ENCODE measurements at places on chromosomes 12 and 14.

- no peak for DNase-seq
Observed at GRCh38 chr14:97902630-97903029, 1105.4 kb downstream of the VRK1 start.

GRCh38 chr12:54394281-54394719 lies 9.8 kb upstream of the ZNF385A start:
- DNase-seq, result peak; percentile 76

DNA sequence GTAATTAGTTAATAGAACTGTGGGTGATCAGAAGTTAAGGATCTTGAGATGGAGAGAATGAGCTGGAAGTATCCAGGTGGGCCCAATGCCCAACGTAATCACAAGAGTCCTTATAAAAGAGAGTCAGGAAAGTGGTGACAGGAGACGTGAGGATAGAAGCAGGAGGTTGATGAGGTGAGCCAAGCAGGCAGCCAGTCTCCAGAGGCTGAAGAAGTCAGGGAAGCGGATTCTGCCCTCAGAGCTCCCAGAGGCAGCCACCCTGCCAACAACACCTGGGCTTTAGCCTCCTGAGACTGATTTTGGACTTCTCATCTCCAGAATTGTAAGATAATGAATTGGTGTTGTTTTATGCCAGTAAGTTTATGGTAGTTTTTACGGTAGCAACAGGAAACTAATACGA lies 10.1 kb upstream of the SAV1 start:
- DNase-seq, result no peak

DNA sequence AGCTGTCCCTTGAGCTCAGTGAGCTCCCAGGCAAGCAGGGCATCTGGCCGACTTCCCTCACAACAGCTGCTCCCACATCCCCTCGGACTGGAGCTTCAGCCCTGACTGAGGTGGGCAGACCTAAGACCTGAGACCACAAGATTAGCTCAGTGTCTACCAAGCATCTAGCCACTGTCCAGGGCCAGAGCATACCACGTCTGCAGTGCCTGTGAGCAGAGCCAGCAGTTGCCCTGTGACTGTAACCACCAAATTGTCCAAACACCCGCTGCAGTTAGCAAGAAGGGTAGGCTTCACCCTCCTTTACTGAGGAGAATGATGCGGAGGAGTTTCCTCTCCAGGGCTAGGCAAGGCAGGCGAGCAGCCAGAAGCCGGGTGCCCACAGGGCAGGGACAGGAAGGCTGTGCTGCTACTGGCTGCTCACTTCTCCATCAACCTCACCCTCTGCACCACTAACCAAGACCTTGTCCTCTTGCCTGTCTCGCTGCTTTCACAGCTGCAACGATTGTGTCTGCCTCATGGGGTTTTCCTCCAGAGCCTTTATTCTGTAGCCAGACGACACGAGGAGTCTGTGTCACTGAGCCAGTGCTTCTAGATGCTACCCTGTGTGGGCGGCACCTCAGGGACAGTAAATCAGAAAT lies 53.9 kb downstream of the ANAPC7 start:
- DNase-seq, result no peak

- DNase-seq, result no peak
Observed at GRCh38 chr14:23513818-23514643, 37.5 kb downstream of the ZFHX2 start.

DNA sequence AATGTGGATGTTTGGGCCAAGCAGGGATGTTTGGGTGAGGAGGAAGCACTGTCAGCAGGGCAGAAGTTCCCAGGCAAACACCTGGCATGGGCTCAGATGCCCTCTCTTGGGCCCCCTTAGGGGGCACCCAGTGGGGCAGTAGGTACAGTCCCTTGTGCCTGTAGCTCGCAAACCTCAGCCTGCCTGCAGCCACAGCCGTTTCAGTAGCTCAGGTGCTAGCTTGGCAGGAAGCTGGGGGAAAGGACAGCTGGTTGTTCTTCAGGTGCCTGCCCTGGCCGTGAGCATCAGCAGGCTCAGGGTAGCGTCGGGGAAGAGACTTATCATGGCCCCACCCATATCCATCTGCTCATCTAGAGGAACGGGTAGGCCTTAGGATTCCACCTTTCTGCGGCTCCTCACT lies 67.5 kb downstream of the B4GALNT3 start:
- DNase-seq, result no peak

GRCh38 chr14:54715239-54715638 lies 148.3 kb downstream of the SAMD4A start:
- no peak for DNase-seq

- DNase-seq, result no peak
Observed at GRCh38 chr12:66548338-66549049, 130.4 kb downstream of the GRIP1 start.

GRCh38 chr14:90700933-90701776 lies 115.1 kb downstream of the TTC7B start:
- peak; percentile 30 for DNase-seq

GRCh38 chr14:69530095-69530494 lies 44.6 kb downstream of the CCDC177 start:
- no peak for DNase-seq

DNA sequence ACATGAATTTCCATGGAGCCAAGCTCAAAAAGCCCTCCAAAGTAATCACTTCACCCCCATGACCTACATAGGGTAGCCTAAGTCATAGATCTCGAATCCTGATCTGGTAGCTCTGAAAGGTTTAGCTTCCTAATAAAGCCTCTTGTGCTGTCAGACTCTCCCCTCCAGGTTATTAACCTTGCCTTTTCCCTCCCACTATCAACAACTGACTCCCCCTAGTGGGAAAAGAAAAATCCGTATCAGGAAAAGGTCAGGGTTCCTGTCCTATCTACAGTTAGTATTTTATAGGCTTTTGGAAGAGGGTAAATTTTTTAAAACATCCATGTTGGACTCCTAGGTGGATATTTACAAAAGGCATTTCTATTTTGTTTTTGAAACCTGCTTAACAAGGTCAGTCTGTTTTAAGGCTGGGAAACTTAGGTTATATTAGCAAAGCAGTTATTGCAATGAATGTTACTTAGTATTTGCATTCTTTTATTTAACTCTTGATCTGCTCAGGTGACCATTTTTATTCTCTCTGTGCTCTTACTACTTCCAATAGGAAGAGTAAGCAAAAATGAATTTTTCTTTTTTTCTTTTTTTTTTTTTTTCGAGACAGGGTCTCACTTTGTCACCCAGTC lies 8.0 kb downstream of the YY1 start:
- peak; percentile 31 for DNase-seq

Data from CD14-positive monocyte (primary cell).